ENCODE measurements at places on chromosomes 7 and 10. TPM values are rescaled to one million over a fixed set of nuclear protein-coding genes. Genes with fewer than 3 reads are reported as not detected.

The PBLD gene
- total RNA-seq, result 2.7 TPM

GRCh38 chr7:28266402-28266801, 85.8 kb upstream of the JAZF1 start:
- no peak for DNase-seq

- no peak for DNase-seq
Observed at GRCh38 chr7:25557379-25557917, 329.2 kb upstream of the NPVF start.

GRCh38 chr10:130363899-130364445, 227.8 kb downstream of the GLRX3 start:
- DNase-seq, result no peak

DNA sequence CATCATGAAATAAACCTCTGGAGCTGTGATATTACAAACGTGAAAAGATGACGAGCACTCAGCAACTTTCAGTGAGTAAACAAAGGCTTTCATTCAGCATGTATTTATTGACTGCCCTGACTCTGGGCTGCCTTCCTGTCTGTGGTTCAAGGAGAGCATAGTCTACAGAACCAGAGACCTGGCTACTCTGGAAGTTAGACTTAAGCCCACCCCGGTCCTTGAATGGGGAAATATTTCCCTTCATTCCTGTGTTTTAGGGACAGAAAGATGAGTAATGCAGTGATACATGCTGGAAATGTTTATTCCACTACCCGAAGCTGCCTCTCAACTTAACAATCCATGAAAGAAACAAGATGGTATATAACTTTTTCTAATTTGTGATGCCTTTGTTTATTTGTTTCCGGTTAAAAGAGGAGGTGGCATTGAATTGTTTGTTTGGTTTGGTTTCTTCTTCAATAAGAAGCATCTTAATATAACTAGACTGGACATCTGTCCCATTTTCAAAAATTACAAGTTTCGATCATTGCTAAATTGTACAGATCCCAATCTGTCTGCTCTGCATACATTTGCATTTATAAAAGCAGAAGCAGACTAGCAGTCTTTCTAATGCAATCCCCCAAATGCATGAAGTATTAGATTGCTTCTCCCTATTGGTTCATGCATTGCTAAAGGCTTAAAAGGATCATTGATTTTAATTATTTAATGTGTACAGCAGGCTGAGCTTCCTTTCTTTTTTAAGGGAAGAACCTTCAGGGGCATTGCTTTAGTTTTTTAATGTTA, 57.7 kb downstream of the TRUB1 start:
- DNase-seq, result no peak

- DNase-seq, result no peak
Observed at GRCh38 chr7:347644-348479, 57.9 kb downstream of the FOXL3 start.

DNA sequence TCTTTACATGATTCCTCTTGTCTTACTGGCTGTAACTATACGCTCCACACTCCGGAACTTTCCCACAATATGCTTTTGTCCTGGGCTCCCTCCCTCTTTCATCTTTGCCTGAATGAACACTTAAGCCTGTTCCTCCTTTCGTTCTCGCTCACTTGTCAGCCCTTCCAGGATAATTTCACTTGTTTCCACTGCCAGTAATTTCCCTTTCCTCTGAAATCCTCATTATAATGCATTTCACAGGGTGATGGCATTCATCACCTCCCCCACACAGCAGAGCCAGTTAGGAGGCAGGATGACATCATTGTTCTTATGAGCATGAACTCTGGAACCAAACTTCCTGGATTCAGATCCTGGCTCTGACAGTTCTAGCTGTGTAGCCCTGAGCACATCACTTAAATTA, 372.6 kb downstream of the GPR158 start:
- DNase-seq, result no peak

- DNase-seq, result no peak
Observed at GRCh38 chr7:19235680-19236079, 90.5 kb upstream of the FERD3L start.

The GALNT17 gene
- total RNA-seq, result 4.0 TPM

The DMTF1 gene
- 26.9 TPM for total RNA-seq

- peak; percentile 71 for DNase-seq
Observed at GRCh38 chr7:44621034-44621749, 14.8 kb downstream of the OGDH start.

The CALD1 gene
- 157 TPM for total RNA-seq
